ENCODE measurements at places on chromosomes 5 and 9.

DNA sequence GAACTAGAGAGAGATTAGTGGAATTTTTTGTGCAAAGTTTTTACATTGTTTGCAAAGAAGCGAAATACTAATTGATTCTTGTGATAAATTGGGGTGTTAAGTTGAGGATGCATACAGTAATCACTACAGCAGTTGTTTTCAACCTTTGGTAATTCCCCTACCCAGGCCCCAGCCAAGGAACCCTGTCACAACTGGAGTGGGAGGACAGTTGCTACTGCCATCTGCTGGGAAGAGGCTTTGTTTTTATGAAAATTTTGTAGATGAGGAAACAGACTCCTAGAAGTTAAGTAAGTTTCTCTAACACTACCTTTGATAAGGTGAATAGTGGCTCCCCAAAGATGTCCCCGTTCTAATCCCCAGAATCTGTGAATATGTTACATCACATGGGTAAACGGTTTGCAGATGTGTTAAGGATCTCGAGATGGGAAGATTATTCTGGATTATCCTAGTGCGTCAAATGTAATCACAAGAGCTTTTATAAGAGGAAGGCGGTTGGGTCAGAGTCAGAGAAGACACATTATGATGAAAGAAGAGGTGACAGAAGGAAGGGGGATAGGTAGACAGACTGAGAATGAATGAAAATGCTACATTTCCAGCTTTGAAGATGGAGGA, 34.0 kb upstream of the PPP1R2B start:
- DNase-seq = peak; percentile 52

- no peak for DNase-seq
Observed at GRCh38 chr5:149282966-149283332, 11.3 kb downstream of the AFAP1L1 start.

DNA sequence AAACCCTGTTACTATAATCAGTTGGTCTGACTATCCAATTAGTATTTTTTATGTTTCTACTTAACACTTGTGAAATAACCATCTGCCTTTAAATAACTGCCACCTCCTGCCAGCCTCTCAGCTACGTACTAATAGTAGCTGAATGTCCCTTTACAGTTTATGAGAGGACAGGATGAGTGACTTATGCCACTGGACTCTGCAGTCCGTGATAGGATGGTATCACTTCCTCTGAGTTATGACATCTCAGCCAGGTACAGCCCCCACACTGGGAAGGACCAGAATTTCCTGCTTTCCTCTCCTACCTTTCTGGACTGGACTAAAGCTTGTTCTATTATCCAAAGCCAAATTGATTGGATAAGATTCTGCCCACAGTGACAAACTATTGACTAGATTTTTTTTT, 102.9 kb downstream of the ZFAND5 start:
- no peak for DNase-seq

DNA sequence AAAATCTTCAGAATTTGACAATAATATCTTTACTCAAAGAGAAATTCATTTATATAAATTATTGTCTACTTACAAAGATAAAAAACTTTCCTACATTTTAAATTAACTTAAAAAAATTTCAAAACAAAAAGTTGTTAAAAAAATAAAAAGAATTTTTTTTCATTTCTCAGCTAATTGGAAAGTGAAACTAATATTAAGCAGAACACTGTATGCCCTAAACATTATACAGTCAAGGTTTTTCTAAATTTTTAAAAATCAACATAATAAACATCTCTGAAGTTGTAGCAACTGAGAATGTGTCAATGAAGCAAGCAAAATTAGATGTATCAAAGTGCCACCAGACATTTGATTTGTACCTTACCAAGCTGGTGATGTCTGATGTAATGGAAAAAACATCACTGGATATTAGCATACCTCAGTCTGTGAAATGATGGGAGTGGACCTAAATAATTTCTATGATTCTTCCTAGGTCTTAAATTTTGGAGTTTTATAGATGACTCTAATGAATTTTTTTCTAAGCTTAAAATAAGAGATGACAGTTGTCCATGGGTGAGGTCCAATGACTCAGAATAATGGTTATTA, 290.1 kb downstream of the ADAMTS6 start:
- DNase-seq = no peak

GRCh38 chr5:95822043-95822541, 434 bp downstream of the GLRX start:
- DNase-seq = peak; percentile 48

DNA sequence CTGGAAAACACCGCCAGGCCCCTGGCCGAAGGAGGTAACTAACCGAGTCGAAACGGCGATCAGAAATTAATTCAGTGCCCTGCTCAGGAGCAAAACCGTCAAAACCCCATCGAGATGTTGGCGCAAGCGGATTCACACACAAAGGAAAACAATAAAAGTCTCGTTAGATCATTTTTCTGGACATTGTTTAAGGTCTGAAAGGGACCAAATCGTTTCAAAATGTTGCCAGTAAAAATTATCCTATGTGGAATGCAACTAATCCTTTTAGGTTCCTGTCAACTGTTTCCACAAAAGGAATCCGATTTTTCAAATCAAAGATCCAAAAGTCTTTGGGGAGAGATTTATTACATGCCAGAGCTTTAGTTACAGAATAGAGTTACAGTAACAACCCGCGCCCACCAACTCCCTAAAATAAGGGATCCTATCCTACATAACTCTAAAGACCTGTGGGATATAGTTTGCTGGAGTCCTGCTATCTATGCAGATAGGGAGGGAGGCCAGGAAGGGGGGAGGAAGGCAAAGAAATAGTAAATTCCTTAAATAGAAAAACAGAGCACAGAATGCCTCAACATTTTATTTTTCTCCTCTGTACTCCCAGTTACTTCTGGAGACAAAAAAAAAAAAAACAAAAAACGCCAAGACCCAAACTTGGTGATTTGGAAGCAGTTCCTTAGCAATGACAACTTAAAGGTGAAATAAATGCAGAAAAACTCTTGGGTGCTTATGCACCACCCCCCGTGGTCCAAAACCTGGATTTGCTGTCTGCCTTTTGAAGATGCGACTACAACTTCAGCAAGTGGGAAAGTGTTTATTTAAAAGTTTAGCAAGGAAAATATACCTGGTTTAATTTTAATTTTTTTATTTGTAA, 10.6 kb downstream of the FOXD1 start:
- DNase-seq = no peak

- no peak for DNase-seq
Observed at GRCh38 chr9:132610661-132611060, 28.3 kb downstream of the BARHL1 start.

GRCh38 chr5:137572042-137572695, 73.0 kb upstream of the SPOCK1 start:
- no peak for DNase-seq

- peak; percentile 45 for DNase-seq
Observed at GRCh38 chr5:138753794-138754698, 821 bp downstream of the CTNNA1 start.

GRCh38 chr9:127563579-127563978, 48.5 kb upstream of the STXBP1 start:
- DNase-seq = no peak

DNA sequence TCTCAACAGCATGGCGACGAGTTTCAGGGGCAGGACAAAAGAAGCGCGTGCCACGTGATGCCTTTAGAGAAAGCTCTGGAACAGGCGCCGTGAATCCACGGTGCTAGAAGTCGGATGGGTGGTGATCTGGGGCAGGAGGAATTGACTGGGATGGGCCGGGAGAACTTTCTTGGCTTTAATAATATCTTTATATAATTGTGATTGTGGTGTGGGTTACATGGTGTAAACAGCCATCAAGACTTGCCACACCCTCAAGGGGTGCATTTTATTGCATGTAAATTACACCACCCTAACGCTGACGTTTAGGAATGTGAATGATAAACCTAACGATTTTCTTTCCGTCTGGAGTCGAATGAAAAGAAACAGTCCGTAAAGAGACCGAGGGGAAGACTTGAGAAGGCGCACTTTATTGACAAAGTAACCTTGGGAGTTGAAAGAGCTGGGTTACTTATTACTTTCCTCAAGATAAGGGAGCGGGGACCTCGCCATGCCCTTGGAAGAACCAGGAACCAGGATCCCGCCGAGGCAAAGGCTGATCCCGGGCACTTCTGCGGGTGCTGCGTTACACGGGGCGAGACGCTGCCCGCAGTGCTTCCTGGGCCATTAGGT, 8.5 kb downstream of the NRARP start:
- no peak for DNase-seq

GRCh38 chr5:68251386-68251785, 35.8 kb downstream of the PIK3R1 start:
- no peak for DNase-seq

DNA sequence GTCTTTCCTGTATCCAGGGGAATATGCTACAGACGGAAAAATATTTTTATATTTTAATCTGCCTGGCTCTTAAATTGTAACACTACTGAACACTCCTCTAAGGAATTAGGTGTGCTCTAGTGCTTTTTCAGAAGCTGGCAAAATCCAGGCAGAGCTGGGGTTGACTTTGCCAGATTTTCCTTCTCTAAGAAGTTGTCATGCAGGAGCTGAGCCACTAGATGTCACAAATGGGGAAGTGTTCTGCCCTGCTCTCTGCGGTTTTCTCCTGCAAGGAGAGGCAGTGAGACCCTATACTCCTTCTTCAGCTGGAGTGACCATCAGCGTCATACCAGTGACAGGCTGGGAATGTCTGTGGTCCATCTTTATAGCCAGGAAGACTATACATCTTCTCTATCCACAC, 112.5 kb downstream of the HAPLN1 start:
- DNase-seq = peak; percentile 19

GRCh38 chr9:134382733-134383132, 56.5 kb downstream of the RXRA start:
- DNase-seq = no peak

DNA sequence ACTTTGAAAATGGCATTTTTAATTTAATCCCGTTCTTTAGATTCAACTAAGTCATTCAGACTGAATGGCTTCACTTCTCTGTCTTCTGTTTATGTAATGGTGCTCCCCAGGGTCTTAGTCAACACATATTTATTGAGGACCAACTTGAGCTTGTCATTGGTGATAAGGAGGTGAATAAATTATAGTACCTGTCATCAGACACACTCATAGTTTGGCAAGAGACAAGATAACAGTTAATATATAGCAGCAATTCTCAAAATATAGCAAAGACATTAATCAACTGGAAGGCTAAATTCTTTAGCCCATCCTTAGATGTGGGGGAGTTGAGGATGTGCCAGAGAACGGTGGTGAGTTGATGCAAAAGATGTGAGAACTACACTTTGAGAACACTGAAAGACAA, 78.4 kb downstream of the MACIR start:
- no peak for DNase-seq

DNA sequence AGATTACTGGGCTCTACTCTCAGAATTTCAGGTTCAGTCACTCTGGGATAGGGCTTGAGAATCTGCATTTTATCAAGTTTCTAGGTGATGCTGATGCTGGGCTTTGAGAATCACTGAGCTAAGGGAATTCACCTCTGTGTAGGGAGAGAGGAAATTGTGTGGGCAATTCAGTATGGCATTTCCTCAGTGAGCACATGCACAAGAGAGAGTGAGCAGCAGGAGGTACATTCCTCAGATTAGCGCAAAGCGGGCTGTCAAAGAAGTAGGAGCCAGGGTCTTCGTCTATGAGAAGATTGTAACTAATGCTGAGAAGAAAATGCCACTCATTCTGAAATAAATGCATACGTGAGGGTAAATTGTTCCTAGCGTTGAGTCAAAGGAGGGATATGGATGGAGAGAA, 175.9 kb downstream of the KIF4B start:
- no peak for DNase-seq

GRCh38 chr5:135193213-135194125, 159.4 kb upstream of the PITX1 start:
- DNase-seq = no peak

DNA sequence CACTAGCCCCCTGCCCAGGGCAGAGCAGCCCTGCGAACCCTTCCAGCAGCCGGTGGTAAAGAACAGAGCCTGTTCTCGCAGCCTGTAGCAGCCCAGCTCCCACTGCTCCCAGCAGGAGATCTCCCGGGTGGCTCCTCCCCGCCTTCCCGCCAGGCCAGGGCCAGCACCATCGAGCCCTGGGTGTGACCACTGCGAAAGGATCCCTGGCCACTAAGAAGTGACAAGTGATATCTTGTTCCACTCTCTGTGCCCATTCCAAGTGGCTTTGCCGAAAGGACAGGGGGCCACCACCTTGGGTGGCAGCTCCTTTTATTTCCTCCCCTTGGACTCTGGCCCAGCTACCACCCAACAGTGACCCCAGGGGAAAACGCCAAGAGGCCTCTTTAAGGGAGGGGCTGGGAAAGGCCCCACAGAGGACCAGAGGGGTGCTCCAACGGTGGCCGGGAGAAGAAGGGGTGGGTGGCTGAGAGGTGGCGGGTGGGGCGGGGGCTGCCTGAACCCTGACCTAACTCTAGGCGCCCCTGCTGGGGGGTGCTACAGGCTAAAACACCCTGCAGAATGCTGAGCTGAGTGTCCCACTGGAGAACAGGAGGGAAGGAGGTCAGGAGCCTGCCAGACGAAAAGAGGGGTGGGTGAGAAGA, 1.6 kb downstream of the NACC2 start:
- DNase-seq = no peak

DNA sequence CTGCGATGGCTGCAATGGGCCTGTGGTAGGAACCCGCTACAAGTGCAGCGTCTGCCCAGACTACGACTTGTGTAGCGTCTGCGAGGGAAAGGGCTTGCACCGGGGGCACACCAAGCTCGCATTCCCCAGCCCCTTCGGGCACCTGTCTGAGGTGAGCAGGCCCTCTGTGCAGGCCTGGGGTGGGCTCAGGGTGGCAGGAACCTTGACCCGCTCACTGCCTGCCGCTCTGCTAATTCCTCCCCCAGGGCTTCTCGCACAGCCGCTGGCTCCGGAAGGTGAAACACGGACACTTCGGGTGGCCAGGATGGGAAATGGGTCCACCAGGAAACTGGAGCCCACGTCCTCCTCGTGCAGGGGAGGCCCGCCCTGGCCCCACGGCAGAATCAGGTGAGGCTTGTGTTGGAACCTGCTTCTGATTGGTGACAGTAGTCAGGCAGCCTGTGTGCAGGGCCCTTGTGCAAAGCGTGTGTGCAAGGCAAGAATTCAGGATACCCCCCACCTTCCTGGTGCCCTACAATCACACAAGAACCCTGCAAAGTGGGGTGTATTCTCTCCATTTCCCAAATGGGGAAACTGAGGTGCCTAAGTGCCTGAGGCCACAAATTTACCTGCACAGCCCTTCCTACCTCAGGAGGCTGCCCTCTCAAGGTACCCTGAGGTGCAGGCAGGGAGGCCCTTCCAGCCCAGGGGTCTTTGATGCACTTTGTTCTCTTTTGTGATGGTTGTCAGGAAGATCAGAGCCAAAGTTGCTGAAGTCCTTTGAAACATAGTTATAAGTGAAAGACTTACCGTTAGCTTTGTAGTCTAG, 3.4 kb downstream of the SQSTM1 start:
- DNase-seq = no peak

DNA sequence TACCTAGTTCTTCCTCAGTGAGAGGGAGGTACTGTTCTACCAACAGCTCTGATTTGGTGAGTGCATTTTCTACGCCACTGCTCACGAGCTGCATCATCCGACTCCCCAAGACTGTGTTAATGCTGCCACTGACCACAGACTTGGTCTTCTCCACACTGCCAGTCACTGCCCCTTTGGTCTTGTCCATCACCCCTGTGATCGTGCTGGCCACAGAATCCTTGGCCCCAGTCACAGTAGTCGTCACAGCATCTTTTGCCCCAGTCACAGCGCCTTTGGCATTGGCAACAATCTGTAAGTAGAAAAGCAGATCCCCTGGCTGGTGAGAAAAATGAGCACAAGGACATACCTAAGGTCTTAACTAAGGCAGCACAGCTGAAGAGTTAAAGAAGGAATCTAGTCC, 6.4 kb downstream of the PLIN2 start:
- DNase-seq = no peak

- DNase-seq = no peak
Observed at GRCh38 chr5:59487772-59488729, 405.5 kb downstream of the PDE4D start.
